Effector CD4-positive, alpha-beta T cell (primary cell): ENCODE measurements at places on chromosomes 2 and 18.
A peak's percentile ranks its signal among the peaks of the same experiment; 100 is the strongest.

GRCh38 chr2:162215162-162215561 lies 28.1 kb downstream of the FAP start:
- no peak for DNase-seq

DNA sequence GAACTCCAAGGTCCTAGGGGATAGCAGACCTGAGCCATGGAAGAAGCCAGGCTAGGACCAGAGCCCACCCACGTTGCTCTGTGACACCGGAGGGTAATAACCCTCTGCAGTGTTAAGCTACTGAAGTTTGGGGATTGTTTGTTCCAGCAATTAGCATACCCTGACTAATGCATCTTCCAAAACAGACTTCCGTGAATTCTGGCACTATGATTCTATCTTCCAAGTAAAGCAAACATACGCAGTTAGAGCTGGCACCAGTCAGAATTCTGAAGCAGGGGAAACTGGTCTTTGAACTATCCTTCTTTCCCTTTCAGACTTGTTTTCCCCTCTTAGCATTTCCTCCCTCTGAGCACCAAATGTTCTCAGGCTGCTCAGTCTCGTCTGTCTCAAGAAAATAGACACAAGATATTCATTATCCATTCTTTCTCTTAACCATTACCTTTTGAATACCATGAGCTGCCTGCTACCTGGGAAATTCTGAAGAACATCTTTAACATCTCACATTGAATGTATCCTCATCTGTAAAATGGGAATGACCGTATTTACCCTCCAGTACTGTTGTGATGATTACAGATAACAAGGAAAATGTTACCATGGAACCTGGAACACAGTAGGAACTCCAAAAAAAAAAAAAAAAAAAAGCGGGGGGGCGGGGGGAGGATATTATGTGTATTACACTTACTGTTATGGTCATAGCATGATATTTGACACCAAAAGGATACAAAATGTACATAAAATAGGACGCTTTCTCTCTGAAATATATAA lies 108.2 kb downstream of the TCF4 start:
- no peak for DNase-seq

- no peak for DNase-seq
Measured at GRCh38 chr2:221104361-221104811, 467.7 kb downstream of the EPHA4 start.

DNA sequence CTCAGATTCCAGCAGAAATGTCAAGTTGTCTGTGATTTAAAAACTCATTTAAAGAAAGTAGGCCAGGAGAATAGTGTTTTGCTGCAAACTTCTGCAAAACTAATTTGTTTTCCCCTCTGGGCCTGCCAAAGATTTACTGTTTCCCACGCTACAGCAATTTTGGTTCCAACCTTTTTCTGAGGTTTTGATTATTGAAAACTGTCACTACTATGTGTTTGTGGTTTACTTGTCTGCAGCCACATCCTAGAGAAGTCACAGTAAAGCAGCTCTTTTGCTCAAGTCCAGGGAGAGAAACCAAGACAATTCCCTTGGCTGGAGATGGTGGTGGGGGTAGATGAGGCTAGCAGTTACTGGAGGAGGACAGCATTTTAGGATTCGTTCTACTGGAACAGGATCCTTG lies 12.8 kb downstream of the IL1R2 start:
- DNase-seq = no peak

DNA sequence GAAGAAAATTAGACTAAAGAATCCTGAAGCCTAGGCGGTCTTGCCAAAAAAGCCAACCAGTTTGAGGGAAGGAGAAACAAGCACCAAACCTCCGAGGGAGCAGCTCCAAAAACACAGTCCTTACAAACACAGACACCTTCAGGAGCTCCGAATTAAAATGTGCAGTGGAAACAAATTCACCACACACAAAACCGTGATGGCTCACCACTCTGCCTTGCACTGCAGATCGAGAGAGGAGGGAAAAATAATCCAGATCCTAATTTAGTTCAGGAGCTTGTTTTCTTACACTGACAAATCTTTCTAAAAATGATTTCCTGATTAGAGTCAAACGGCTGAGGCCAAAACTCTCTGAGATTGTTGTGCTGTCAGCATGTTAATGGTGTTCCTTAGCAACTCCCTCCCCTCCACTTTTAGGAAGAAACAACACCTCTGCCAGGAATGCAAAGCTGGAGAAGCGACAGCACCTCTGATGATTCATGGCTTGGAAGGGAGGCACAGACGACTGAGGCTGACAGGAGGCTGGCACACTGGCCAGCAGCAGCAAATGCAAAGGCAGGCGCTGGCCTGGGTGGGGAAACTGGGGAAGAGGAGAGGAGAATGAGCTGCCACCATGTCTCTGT lies 249.4 kb upstream of the KLHL29 start:
- no peak for DNase-seq

GRCh38 chr2:104547221-104547620 lies 306.7 kb upstream of the POU3F3 start:
- no peak for DNase-seq

DNA sequence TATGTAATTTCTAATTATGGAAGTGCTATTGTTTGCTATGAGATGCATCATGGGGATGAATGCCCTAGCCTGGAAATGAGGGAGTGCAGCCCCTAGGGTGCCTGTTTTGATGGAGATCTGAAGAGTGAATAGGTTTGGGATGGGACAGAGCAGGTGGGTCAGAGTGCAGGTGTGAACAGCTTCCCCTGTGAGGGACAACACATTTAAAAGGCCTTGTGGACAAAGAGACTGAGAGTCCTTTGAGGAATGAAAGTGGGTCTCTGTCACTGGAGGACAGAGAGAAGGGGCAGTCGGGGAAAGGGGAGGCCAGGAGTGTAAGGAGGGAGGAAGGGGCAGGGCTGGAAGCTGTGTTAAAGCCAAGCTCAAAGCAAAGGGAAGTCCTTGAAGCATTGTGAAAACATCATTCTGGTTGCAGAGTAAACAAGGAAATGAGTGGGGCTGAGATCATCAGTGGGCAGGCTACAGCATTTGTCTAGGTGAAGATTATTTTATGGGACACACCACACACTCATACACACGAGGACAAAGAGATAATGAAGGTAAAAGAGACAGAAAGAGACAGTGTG lies 877.6 kb downstream of the SLC4A3 start:
- no peak for DNase-seq

- no peak for DNase-seq
Measured at GRCh38 chr2:127027715-127028114, 79.2 kb downstream of the BIN1 start.

GRCh38 chr2:138209009-138209408 lies 244.7 kb downstream of the HNMT start:
- no peak for DNase-seq

GRCh38 chr2:30803281-30803680 lies 4.0 kb downstream of the CAPN13 start:
- no peak for DNase-seq

DNA sequence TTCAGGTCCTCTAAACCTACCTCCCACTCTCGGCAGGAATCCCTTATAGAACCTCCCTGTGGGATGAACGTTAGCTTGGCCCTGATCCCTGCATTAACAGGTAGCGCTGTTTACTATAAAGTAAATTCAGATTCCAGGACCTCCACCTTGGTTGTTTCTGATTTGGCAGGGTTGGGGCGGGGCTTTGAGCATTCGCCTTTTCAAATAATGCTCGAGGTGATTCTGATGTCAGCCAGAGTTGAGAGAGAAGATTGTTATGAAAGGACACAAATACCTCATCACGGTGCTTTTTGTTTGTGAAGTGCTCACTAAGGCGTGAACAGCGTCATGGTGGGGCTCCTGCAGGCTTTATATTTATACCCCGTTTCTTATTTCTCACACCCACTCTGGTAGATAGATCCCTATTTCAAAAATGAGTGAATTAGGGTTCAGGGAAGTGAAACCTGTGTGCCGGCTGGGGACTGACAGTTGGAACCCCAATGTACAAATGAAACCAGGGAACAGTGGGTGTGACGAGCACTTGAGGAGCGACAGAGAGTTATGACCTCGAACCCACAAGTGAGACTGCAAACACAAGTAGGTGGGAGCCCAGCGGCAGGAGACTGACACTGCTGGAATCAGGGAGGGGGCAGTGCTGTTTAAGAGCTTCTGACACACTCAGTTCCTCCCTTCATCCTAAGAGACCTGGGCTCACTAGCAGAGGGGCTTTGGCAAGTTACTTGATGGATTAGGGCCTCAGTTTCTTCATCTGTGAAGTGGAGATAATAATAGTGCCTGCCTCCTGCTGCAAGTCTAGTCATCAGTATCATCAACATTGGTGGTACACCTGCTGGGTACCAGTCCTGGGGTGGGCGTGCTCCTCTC lies 14.2 kb upstream of the CXCR4 start:
- DNase-seq = peak; percentile 75

DNA sequence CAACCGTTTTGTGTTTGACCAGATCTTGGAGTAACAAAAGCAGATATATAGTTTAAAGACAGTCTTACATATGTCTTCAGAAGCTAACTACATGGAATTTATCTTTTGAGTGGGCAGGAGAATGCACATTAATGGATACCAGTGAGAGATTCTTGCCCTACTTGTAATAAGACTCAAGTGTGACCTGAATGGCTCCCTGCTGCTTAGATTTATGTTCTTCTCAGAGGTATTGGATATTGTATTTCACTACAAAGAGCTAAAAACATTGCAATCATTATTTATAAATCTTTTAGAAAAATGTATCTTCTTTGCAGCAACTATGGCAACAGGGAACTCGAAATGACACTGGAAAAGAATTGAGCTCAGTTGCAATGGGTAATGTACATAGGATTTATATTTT lies 227.7 kb downstream of the LRRTM4 start:
- no peak for DNase-seq

- no peak for DNase-seq
Measured at GRCh38 chr18:49446481-49446880, 14.0 kb downstream of the DYM start.

DNA sequence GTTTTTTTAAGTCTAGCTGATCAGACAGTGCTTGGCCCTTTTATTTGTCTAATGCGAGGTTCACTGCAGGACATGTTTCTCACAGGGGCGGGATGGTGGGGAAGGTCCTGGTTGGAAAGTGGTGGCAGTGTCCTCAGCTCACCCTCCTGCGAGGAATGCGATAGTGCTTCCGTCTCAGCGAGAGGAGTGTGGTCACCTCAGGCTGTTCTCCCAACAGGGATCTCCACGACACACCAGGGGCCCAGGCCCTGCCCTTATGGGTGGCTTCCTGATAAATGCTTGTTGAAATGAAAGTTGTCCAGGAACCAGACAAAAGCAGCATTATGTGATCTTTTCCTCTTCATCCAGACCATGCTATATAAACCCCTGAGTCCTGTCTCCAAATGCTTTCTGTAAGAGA lies 70.1 kb downstream of the BOLA3 start:
- no peak for DNase-seq

- DNase-seq = no peak
Measured at GRCh38 chr2:179995741-179996515, 11.2 kb downstream of the CWC22 start.

GRCh38 chr2:65562890-65563289 lies 130.5 kb upstream of the SPRED2 start:
- no peak for DNase-seq

GRCh38 chr2:137837830-137838229 lies 126.4 kb upstream of the HNMT start:
- DNase-seq = no peak

- DNase-seq = no peak
Measured at GRCh38 chr18:74249181-74249968, 42.4 kb downstream of the CYB5A start.

DNA sequence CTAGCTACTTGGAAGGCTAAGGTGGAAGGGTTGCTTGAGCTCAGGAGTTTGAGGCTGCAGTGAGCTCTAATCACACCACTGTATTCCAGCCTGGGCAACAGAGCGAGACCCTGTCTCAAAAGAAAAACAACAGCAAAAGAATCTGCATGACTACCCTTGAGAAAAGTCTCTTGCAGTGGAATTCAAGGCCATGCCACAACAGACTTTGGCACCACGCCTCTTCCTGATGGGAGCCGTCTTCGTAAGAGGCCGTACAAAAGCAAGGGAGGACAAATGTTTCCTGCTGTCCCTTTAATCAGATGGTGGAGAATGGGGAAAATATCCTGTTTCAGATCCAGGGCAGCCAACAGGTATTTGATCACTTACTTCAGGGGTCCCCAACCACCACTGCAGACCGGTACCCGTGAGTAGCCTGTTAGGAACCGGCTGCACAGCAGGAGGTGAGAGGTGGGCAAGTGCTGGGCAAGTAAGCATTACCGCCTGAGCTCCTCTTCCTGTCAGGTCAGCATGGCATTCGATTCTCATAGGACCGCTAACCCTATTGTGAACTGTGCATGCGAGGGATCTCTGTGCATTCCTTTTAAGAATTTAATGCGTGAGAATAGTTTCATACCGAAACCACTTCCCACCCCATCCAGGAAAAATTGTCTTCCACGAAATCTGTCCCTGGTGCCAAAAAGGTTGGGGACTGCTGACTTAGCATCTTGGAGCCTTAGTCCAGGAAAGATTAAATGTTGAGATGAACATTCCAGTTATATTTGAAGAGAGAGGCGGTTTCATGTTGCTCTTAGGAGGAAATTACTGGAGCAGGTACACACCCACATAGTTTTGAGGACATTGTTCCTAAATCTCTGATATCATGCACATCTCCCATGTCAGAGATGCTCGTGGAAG lies 94.4 kb upstream of the XPO1 start:
- no peak for DNase-seq

- DNase-seq = no peak
Measured at GRCh38 chr2:75788154-75788553, 77.4 kb upstream of the GCFC2 start.

GRCh38 chr2:66507673-66508201 lies 72.8 kb downstream of the MEIS1 start:
- no peak for DNase-seq

DNA sequence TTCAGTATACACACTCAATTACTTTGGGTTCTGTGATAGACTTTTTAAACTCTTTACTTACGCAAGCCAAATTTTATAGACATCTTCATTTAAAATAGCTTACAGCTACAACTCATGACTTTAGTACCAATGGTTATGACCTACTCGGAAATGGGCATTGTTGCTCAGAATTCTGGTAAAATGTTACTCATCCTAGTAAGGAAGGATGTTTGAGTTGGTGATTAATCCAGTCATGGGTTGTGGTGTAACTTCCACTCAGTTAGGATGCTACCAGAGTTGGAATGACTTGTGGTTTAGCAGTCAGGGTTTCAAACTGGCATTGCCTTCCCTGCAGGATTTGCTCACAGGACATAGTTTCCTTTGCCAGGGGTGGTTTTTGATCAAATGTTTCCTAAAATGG lies 7.4 kb upstream of the NPC1 start:
- DNase-seq = no peak

GRCh38 chr2:206245265-206245672 lies 29.2 kb upstream of the ZDBF2 start:
- no peak for DNase-seq

- DNase-seq = no peak
Measured at GRCh38 chr2:204535764-204536163, 9.5 kb upstream of the PARD3B start.

- no peak for DNase-seq
Measured at GRCh38 chr2:172113617-172114016, 10.9 kb upstream of the DLX2 start.

DNA sequence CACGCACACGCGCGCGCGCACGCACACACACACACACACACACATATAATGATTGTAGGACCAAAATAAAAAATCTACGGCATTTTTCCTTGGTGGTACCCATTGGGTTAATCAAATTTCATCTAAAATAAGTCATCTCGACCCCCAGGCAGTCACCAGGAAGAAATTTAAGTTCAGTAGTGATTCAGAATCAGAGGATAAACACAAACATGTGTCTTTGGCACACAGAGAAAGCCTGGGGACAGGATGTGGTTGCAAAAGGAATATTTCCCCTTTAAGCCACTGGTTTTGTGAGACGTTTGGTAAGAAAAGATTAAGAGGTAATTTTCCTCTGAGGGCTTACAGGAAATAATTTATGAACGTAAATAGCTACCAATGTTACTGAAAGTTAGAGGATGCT lies 171.6 kb upstream of the PIEZO2 start:
- no peak for DNase-seq
